ENCODE measurements at places on chromosomes 12 and 14.

GRCh38 chr12:119179335-119180021, 747 bp downstream of the HSPB8 start:
- DNase-seq: no peak

GRCh38 chr14:39016733-39017095, 86.3 kb downstream of the SEC23A start:
- no peak for DNase-seq

- DNase-seq: no peak
Measured at GRCh38 chr14:101571004-101571403, 9.7 kb downstream of the DIO3 start.

DNA sequence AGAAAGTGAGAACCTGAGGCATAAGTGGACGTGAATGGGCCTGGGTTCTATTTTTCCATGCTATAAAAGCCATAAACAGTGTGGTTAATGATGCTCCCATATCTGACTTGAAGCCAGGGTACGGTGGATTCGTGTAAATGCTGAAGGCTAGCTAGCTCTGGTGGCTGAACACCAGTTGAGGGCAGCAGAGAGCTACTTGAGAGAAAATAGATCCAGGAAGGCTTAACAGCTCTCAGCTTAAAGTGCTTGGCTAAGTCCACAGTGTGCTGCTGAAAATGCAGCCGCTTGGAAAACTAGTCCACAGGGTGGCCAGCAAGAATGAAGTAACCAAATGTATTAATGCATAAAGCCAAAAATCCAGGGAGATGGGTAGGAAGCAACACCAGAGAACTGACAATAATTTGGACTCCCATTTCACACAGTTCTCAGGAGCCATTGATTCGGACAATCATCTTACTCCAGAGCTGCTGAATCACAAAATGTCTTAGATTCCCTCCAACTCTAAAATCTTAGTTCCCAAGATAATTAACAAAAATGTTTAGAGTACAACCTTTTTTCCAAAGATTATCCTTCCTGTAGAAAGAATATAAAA, 15.0 kb upstream of the FOXG1 start:
- no peak for DNase-seq

GRCh38 chr12:64752833-64753238, 6.4 kb downstream of the GNS start:
- no peak for DNase-seq

GRCh38 chr12:1705774-1706631, 15.1 kb downstream of the ADIPOR2 start:
- DNase-seq: no peak

GRCh38 chr12:121719926-121720414, 7.4 kb downstream of the TMEM120B start:
- no peak for DNase-seq

DNA sequence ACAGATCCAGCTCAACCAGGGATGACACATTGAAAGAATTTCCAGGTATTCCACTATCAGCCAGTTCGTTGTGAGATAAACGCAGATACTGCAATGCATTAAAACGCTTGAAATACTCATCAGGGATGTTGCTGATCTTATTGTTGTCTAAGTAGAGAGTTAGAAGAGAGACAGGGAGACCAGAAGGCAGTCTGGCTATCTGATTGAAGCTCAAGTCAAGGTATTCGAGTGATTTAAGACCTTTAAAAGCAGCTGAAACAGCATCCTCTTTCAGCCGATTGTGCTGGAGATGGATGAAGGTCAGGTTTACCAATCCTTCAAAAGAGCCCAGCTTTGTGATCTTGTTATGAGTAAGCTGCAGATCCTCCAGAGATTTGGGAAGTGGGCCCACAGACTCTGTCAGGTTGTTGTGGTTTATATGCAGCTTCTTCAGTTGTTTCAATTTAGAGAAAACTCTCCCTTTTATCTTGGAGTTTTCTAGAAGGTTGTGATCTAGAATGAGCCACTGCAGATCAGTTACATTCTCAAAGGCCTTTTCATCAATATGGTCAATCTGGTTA, 3.0 kb downstream of the LUM start:
- DNase-seq: no peak

DNA sequence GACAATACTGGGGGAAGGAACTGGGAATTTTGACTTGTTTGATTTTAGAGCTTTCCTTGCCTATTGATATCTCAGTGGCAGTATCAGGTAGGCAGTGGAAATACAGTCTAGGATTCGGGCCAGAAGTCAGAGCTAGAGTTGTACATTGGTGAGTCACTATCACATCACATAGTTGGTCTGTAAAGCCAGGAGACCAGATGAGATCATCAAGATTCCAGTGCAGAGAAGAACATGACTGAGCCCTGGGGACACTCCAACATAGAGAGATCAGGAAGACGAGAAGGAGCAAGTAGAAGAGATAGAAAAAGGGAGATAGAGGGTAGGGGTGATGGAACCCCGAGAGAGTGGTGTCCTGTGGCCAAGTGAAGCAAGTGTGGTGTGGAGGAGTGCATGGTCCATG, 46.6 kb upstream of the NR1H4 start:
- DNase-seq: no peak
